ENCODE measurements at places on chromosomes 2 and 18.
A peak's percentile ranks its signal among the peaks of the same experiment; 100 is the strongest.

DNA sequence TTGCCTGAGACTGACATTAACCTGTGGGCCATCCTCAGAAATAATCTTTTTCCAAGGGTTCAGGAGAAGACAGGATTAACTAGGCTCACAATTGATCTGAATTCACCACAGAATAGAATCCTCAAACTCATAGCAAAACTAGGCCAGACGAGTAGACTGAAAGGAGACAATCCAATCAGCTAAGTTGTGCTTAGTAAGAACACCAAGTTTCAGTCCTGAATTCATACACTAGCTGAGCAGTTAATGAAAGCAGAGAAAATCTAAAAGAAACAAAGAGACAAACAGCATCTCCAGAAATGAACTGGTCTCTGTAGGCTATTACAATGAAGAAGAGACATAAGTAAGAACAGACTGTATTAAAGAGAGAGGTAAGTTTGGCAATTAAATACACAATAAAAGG lies 89.5 kb downstream of the GORASP2 start:
- DNase-seq: no peak

DNA sequence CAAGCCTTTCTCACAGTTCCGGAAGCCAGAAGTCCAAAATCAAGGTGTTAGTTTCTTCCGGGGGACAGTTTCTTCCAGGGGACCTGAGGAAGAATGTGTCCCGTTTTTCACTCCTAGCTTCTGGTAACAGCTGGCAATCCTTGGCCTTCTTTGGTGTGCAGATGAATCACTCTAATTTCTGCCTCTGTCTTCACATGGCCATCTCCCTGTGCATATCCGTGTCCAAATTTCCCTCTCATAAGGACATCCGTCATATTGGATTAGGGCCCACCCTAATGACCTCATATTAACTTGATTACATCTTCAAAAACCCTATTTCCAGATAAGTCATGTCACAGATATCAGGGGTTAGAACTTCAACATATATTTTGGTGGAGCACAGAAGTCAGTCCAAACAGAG lies 141.4 kb downstream of the ZEB2 start:
- no peak for DNase-seq

GRCh38 chr2:42369532-42370229 lies 8.7 kb upstream of the COX7A2L start:
- no peak for DNase-seq

- DNase-seq: no peak
Observed at GRCh38 chr2:12709207-12709522, 7.6 kb upstream of the TRIB2 start.

- DNase-seq: no peak
Observed at GRCh38 chr2:109582928-109583895, 30.6 kb downstream of the SEPTIN10 start.

DNA sequence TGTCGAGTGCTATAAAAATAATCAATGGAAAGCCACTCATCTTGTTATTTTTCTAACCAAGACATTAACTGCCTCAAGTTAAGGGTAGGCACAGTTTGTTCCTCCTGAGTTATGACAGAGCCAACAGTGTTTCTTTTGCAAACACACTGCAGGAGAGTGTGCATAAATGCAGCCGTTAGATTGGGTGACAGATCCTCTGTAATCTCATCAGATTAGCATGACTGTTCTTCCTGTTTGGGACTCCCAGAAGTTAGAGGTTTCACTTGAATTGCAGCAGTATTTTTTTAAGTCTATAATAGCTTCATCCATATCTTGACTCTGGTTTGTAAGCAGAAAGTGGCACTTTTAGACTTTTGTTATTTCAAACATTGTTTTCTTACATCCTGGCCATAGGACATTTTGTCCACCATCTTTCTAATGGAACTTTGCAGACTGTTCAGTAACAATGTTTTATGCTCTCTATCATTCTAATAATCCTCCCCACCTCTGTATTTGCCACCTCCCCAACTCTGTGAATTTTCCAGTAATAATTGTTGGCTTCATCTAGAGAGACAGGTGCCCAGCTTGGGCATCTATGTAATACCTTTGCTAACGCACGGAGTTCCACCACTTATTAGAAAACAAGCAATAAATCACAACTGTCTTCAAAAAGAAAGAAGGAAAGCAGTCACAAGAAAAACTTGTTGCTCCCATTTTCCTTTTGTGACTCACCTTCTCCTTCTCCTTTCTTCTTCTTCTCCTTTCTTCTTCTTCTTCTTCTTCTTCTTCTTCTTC lies 560.0 kb downstream of the ADCYAP1 start:
- DNase-seq: no peak

GRCh38 chr2:219184121-219184520 lies 6.0 kb downstream of the RETREG2 start:
- no peak for DNase-seq

GRCh38 chr18:31436825-31437224 lies 10.7 kb upstream of the DSG3 start:
- no peak for DNase-seq

GRCh38 chr2:69917852-69918251 lies 2.9 kb downstream of the MXD1 start:
- no peak for DNase-seq

DNA sequence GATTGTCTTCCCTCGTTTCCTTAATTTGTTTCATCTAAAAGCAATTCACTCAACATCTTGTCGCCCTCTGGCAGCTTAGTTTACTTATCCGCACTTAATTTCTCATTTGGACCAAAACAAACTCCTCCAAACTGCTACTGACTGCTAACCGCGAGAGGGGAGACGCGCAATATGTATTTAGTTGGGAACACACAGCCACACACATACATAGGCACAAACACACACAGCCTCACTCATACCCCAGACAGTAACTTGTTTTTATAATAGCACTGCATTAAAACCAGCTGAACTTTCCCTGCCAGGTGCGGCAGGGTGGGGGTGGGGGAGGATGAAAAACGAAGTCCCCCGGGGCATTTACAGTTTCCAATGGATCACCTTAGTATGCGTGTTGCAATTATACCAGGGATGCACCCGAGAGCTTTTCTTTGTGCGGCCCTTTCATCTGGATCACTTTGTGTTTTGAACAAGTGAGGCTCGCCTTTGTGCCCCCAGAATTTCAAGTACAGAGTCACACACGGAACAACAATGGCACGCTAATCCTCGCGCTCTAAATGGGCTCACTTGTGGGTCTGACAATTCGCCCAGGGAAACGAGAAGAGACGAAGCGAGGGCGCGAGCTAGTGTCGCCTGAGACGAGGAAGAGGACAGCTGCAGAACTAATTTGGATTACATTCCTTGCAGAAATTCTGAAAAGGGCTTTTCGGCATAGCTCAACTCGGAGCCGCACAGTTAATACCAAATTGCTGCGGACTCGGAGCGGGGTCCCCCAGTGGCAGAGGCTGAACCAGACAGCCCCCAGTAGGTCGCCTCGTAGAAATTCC lies 2.4 kb downstream of the ERBB4 start:
- DNase-seq: no peak

DNA sequence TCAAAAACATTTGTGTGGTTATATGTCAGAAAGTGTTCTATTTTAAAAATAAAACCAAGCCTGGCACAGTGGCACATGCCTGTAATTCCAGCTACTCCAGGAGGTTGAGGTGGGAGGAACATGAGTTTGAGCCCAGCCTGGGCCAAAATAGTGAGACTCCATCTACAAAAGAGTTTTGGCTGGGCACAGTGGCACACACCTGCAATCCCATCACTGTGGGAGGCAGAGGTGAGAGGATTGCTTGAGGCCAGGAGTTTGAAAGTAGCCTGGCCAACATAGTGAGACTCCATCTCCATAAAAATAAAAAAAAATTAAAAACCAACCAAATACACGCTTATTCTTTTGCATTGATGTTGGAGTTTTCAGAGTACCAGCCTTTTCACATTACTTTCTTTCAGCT lies 9.6 kb downstream of the ANKRD12 start:
- no peak for DNase-seq

- no peak for DNase-seq
Observed at GRCh38 chr2:237405006-237405559, 8.9 kb downstream of the COL6A3 start.

GRCh38 chr18:50734342-50734741 lies 85.5 kb downstream of the MRO start:
- DNase-seq: no peak

DNA sequence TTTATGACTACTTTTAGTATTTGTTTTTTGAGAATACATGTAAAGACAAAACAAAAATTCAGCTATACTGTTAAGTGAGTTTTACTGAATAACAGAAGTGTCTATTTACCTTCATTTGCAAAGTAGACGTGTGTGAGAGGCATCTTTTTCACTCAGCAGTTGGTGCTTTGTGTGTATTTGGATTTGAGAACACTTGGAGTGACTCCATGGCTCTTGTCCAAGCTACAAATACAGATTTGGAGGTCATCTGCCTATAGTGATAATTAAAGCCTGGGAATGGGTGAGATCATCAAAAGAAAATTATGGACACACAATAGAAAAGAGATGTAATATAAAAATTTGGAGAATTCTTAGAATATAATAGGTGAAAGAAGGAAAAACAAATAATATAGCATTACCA lies 6.2 kb downstream of the NAB1 start:
- DNase-seq: no peak

- peak; percentile 11 for DNase-seq
Observed at GRCh38 chr2:159035790-159036411, 67.5 kb downstream of the TANC1 start.

DNA sequence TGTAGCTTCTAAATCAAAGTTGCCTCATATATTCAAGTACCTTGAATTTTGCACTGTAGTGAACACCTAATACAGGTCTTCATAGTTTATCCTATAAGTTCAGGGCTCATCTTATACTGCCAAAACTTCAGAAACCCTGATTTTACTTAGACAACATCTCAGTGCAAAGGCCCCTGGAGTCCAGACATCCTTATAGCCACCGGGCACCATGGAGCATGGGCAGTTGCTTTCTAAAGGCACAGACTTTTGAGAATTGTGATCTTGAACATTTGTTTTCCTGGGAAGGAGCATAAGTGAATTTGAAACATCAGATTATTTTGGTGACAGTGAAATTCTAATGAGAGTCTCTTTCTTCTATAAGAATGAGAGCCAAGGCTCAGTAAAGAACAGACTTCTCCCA lies 292.3 kb downstream of the CYRIA start:
- DNase-seq: no peak

DNA sequence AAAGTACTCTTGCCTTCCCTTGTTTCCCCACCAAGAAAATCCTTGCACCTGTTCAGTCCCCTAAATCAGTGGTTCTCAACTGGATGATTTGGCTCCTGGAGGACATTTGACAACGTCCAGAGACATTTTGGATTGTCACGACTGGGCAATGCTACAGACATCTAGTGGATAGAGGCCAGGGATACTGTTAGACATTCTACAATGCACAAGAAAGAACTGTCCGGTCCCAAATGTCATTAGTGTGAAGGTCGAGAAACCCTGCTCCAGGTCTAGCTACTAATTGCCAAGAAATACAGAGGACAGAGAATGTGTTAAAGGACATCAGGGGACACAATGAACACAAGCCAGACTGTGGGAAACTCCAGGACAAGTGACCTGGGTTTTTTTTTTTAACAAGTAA lies 60.0 kb downstream of the LRP2 start:
- no peak for DNase-seq

- DNase-seq: no peak
Observed at GRCh38 chr2:215010390-215010789, 128.0 kb downstream of the ABCA12 start.

DNA sequence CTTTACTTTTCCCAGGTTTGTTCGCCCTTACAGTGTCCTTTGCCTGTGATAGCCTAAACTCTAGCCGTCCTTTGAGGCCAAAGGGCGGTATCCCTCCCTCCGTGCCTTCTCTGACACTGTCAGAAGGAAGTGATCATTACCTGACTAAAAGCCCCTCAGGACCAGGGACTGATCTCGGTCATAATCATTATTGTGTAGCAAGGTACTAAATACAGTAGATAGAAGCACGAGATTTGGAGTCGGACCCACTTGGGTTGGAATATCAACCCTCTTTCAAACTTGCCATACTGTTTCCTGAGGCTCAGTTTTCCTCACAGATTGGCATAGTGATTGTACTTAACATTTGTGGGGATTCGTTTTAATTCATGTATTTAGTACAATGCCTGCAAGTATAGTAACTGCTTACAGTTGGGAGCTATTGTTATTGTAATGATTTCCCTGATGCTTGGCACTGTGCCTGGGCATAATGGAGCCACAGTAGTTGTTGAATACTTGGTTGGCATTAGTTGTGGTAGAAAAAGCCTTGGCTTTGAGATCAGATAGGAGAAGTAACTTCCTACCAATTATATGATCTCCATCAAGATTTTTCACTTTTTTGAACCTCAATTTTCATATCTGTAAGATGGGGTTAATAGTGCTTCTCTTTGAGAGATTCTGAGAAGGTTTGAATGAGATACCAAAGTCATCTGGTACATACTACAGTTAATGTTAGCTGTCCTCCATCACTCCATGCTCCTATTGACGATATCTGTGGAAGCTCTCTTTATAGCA lies 836 bp downstream of the STK11IP start:
- no peak for DNase-seq

DNA sequence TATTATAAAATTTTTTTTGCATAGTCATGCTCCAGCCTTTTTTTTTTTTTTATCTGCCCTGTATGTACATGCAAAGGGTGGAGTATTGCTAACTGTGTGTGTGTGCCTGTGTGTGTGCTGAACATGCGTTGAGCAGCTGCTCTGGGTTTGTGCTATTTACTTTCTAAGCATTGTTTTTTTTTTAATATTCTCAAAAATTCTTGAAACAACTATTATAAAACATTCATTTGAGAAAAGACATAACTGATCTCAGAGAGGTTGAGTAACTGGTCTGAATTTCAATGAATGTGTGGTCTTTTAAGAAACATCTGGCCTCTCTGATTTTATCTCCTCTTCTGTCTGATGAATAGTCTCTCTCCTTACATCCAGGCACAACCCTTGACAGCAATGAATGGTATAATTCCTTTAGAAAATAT lies 366.0 kb upstream of the SLC14A2 start:
- DNase-seq: no peak

DNA sequence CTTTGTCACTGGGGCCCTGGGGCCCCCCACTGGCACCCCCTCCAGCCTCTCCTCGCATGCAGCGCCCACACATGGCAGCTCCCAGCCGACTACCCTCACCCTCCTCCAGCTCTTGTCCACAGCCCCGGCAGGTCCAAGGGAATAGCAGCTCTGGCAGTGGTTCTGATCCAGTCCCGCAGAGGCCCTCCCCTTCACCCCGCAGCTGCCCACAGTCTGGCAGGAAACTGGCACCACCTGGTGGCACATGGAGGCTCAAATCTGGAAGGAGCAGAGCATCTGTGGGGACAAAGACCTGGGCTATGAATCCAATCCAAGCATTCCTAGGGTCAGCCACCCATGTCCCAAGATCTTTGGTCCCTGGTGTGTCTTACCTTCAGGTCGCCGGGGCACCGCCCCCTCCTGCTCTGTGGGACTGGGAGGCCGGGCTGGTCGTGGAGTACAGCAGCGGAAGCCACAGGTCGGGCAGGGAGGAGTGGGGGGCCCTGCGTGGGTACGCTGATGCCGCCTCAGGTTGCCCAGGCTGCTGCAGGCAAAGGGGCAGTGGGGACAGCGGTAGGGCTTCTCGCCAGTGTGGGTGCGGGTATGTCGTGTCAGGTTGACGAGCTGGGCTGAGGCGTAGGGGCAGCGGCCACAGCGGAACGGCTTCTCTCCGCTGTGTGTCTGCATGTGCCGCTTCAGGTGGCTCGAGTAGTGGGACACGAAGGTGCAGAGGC lies 2.3 kb downstream of the ZNF513 start:
- DNase-seq: no peak
